ENCODE measurements at places on chromosomes 16 and 17. TPM values are rescaled to one million over a fixed set of nuclear protein-coding genes. Genes with fewer than 3 reads are reported as not detected.

DNA sequence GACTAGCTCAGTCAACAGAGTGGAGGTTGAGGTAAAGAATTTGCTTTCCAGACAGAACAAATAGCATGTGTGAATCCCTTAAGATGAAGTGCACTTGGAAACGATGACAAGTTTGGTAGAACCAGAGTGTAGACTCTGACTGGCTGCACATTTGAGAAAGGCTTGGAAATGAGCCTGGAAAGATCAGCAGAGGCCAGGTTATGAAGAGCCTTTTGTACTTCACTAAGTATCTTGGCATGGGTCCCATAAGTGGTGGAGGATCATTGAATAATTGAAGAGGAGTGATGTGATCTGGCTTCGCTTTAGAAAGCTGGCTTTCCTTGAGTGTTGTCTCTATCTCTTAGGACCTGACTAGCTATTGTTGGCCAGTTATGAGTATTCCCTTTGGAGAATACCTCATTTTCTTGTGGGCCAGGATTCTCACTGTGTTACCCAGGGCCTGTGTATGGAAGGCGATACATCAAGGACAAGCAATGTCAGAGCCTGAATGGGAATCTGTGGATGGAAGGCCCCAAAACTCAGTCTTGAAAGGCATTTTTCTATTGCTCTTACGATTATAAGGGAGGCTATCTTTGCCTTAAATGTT is 329.8 kb downstream of the UTP18 start:
- peak; percentile 78 for DNase-seq

DNA sequence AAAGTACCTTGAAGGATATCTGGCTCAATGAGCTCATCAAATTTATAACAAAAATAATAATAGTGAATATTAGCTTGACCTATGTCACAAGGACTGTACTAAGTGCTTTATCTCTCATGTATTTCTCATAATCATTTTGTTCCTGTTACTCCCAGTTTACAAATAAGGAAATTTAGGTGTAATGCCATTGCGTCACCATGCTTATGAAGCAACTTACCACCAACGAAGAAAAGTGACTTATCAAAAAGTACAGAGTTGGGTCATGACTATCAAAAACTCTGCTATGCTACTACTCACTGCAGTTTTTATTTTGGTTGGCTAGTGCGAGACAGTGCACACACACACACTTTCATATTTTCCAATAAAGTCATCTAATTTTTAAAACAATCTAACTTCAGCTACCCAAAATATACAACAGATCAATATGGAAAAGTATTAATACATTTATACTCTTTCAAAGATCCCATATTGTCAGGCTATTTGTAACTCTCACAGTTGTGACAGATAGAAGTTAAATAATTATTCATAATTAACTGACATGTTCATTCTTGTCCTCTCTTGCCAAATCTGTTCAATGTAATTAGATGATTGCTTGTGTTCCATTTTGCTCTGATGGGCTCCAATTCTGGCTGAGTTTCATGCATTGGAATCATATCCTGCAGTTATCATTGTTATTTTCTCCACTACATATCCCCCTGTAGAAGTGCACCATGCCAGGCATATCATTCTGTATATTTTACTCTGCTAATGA is 119.4 kb downstream of the KCNJ2 start:
- no peak for DNase-seq

DNA sequence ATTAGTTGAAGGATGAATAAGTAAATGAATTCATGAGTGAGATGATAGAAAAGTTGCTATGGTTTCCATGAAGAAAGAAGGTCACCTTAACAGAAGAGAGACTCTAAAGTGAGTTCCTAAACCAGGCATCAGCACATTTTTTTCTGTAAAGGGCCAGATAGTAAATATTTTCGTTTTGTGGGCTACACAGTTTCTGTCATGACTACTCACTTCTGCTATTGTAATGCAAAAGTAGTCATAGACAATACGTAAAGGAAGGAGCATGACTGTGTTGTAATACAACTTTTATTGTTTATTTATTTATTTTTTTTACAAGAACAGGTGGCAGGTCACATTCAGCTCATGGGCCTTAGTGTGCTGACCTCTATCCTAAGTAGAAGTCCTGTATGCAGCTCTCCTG is 426.1 kb upstream of the DYNLRB2 start:
- DNase-seq: no peak

GRCh38 chr17:73972901-73973300 is 230.6 kb upstream of the RPL38 start:
- no peak for DNase-seq

DNA sequence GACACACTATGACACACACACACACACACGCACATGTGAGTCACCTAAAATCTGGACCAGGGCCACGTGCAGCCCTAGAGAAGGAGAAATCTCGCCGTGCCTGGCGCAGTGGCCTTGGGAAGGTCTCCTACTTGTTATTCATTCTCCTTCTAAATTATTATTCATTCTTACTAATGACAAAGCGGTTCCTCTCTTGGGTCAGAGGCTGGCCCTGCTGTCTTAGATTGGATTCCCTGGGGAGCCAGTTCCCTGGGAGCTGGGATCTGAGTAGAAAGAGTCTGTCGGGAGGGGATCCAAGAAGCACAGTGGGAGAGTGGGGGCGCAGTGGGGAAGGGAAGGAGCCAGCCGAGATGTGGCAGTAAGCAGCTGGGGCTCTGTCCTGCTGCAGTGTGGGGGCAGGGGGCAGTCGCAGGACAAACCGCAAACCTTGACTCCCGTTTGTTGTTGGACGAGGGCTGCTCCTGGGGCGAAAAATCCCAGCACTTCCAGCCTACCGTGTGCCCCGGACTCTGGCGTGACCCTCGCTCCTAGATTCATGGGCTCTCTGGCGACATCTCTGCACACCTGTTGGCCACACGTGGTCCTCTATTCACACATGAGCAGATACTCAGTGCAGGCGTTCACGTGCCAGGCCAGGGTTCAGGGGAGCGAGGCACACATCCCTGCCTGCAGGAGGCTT is 18.7 kb upstream of the JPH3 start:
- no peak for DNase-seq

DNA sequence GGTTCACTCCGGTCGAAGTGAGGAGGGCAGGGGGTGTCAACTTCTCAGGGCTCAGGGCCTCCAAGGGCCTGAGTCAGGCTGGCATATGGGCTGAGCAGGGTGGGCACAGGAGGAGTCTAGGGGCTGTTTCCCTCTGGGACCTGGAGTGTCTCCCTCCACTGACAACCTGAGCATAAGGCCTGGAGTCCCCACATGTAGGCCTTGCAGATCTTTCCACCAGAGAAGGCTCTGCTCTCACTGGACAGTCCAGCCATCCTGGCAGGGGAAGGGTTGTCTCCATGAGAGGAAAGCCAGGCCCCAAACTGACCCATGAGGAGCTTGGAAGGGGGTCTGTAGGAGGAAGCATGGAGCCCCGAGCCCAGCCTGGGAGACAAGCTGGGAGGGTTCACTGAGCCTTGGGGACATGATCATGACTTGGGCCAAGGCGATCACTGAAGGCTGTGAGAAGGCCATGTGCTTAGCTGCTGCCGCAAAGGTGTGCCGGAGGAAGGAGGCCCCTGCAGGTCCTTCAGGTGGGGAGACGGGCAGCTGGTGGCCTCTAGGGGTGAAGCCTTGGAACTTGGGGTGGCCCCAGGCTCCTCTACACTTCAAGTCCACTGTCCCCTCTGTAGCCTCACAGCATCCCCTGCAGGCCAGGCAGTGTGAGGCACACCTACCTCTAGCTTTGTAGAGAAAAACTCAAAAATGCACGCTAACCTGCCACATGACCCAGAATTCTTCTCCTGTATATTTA is 9.9 kb downstream of the CMTM2 start:
- no peak for DNase-seq

- no peak for DNase-seq
Observed at GRCh38 chr16:47342055-47342454, 118.8 kb downstream of the ITFG1 start.

DNA sequence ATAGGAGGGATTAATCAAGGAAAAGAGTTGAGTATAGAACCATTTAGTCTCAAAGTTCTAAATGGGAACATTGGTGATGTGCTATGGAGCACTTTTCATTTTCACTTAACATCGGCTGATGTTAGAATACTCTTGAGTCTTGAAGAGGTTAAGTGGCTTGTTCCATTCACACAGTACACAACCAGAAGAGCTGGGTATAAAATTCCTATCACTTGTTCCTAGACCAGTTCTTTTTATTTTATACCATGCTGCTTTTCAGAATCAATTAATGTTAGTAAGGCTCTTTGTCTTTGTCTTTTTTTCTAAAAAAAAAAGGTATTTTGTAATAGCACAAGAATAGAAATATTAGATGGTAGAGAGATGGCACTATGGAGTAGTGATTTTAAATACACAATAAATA is 1.7 kb upstream of the KRTAP1-1 start:
- no peak for DNase-seq

GRCh38 chr16:73265935-73266334 is 218.0 kb upstream of the ZFHX3 start:
- DNase-seq: no peak

DNA sequence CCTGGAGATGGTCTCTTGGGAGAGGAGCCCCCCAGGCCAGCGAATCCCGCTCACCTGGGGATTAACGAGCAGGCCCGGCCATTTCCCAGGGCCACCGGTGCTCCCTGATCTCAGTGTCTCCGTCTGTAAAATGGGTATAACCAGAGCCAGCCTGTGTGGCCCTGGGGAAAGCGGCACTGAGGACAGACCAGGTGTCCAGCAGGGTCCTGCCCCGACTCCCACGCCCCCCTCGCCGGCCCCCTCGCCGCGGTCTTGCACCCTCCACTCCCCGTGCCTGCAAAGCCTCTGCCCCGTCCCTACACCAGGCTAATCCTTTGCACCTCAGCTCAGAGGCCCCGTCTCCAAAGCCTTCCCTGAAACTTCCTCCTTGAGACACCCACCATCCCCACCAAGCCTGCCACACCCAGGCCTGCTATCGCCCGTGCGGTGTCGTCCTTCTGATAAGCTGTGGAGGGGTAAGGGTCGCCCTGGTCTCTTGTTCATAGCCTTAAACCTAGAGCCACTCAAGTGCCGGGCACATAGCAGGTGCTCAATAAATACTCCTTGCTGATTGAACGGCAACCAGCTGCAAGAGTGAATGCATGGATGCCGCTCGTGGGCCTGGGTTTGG is 259.1 kb downstream of the C16orf95 start:
- DNase-seq: no peak

- no peak for DNase-seq
Observed at GRCh38 chr17:65359016-65359415, 202.4 kb downstream of the AXIN2 start.

The KCNAB3 gene
- 2.3 TPM for total RNA-seq

The CDRT15L2 gene
- total RNA-seq: not detected

The GRB7 gene
- total RNA-seq: 2.9 TPM

The PRSS8 gene
- 1.6 TPM for total RNA-seq

The TMEM100 gene
- total RNA-seq: 36.0 TPM

The CES4A gene
- total RNA-seq: 4.9 TPM

The CD300LB gene
- not detected for total RNA-seq

All from urinary bladder (tissue), 4 donors.